ENCODE measurements at places on chromosomes 5 and 9.

DNA sequence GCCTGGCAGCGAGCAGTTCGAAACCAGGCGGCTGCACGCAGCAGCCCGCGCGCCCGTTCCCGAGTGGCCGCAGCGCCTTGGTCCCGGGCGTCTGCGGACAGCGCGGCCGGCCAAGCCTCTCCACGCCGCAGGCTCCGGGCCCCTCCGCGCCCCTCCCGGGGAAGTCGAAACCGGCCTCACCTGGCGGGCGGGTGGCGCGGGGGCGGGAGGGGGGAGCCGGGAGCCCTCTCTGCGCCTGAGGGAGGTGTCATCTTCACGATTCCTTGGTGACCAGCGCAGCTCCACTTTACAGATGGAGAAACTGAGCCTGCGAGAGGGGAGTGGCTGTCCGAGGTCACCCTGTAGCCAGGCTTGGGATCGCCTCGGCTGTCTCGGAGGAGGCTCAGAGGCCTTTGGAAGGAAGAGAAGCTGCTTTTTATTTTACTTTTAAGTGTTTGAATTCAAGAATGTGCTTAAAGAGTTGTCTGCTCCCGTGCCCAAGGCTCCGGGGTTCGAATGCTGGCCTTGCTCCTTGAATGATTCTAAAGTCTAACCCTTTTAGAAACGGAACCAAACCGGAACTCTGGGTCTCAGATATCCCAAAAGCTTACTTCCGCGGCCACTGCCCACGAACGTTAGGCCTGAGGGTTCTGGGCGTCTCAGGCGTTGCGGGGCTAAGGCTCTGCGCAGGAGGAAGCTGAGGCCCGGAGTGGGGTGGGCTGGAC, 662 bp downstream of the SUSD3 start:
- no peak for DNase-seq

DNA sequence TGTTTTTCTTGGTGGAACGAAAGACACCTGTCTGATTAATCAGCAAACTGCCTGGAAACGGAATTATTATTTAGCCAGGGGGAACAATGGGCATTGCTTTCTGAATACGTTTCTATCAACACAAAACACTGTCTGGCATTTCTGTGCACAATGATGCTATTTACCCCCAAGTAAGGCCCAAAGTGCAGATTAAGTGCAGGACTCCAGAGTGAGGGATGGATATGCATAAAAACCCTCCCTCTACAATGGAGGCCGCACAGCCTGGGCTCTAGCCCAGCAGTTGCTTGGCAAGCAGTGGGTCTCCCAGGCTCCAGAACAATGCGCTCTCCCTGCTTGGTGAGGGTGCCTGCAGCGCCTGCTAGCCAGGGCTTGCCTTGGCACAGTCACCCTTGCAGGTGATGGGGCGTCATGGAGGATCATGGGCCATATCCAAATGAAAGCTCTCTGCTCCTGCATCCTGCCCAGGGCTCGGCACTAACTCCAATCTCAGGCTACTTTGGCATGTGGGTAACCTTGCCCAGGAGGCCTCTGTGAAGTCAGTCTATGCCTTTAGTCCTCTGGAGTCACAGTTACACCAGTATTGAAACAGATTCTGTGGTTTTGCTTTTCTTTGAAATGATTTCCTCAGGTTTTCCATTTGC, 11.5 kb upstream of the SPATA24 start:
- no peak for DNase-seq

DNA sequence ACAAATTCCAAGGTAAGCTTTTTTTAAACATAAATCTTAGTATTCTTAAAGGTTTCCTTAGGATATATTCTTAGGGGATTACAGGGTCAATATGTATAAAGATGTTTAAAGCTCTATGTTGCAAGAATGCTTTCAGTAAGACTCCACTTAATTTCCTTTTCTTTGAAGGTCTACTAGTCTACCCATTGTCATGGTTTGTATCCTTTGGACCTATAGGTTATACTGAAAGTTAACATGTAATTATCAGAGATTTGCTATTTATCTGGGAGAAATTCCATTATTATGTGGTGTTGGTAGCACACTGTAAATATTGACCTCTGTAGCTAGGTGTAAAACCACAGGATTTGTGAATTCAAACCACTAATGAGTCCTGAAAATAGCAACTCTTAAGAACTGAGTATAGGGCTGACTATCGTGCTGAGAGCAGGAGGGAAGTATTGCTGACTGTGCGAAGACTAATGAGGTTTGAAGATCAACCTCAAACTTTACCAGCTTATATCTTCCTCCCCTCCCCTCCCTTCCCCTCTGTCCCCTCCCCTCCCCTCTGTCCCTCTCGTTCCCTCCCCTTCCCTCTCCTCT, 85.6 kb downstream of the GADD45G start:
- DNase-seq: no peak

GRCh38 chr5:61327760-61328753, 4.0 kb upstream of the ZSWIM6 start:
- no peak for DNase-seq

- DNase-seq: no peak
Observed at GRCh38 chr9:106875529-106875928, 12.6 kb downstream of the ZNF462 start.

DNA sequence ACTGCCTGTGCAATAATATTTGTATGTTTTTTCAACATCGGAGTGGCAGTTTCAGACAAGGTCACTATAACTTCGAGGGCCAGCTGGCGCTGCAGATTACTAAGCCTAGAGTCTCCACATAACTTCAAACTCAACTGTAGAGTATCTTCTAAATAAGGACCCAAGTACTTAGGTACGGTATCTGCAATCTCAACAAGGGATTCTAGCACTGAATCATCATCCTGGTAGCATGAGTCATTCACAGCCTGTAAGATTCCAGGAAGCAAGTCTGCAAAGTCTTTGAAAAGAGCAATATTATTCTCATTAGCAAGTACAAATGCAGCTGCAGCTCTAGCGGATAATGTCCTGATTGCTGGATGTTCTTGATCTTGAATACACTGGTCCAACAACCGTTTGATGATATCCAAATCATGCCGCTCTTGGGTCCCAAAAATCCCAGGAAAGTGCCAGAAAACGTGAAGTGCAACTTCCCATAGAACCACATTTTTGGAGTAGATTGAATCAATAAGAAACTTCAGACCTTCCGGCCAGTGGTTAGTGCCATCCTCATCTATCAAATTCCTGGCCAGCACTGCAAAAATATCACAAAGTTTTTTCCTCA, 654 bp downstream of the RANBP6 start:
- DNase-seq: no peak
